HCT116 (cell line): ENCODE measurements at places on chromosomes 4 and X. TPM values are rescaled to one million over a fixed set of nuclear protein-coding genes. Genes with fewer than 3 reads are reported as not detected.

Gene PAGE2
- not detected for total RNA-seq

Gene TRIM61
- 0.15 TPM for total RNA-seq

Gene RAP1GDS1
- 40.8 TPM for total RNA-seq

Gene UCHL1
- 0.54 TPM for total RNA-seq

Gene AMER1
- 2.8 TPM for total RNA-seq

Gene MAGEA2B
- total RNA-seq, result 21.8 TPM

Gene ETDA
- total RNA-seq, result not detected

Gene LCORL
- total RNA-seq, result 18.0 TPM

Gene MAGEB17
- total RNA-seq, result not detected

Gene TCEANC
- total RNA-seq, result 1.2 TPM

Gene RBM46
- 0.39 TPM for total RNA-seq

GRCh38 chr4:52566136-52567031 is 92.7 kb downstream of the USP46 start:
- DNase-seq, result no peak

DNA sequence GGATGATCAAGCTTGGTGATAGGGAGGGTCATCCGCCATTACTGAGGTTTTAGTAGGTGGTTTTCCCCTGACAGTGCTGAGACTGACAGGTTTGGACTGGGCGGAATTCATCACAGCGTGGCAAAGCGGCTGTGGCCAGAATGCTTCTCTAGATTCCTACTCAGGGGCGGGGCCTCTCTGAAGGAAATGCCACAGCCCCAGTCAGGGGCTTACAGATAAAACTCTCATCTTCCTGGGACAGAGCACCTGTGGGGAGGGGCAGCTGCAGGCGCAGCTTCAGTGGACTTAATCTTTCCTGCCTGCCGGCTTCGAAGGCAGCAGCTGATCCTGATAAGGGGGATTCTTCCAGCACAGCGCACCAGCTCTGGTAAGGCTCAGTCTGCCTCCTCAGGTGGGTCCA is 316.7 kb downstream of the RPA4 start:
- no peak for DNase-seq

GRCh38 chr4:188956566-188956965 is 817.3 kb downstream of the TRIML1 start:
- no peak for DNase-seq

DNA sequence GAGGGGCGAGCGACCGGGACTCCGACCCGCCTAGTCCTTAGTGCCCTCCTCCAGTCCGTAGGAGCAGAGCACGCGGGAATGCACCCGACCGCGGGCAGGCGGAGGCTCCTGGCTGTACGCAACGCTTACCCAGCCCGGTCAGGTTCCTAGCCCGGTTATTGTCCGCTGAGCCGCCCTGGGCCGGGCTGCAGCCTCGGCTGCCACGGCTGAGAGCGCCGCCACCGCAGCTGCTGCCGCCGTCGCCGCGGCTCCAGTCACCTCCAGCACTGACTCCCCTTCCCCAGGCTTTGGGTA is at the start of gene AMER1:
Gene AMER1, minus strand, starts transcription at position 268 of the 294 bp plus-strand sequence. CDS start 12,422 bp downstream, outside the sequence.
- DNase-seq, result no peak

DNA sequence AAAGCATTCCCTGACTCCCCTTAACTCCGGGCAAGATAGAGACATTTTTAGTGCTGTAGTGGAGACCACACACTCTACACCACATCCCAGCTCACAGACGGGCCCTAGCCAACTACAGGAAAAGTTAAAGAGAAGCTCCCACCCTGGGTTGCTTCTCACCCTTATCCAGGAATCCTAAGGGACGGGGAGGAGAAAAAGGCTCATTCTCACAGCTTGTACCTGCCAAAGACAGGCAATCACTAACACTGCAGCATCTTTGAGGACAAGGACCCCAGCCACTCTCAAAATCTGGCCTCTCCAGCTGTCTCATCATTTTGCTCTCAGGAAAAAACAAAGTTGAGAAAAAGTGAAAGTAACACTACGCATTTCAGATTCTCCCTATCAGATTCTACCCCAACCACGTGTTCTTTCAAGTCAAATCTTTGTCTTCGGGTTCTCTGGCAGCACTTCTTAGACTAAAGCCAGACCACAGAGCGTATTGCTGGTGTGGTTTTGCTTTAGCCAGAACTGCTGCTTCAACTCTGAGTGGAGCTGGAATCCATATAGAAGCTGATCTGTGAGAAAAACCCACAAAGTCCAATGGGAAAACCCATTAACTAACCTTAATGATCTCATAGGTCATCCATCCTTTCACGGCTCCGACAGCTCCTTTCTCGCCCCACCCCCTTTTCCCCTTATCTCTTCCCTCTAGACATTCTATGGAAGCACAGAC is 605.9 kb upstream of the DIPK2B start:
- DNase-seq, result no peak

DNA sequence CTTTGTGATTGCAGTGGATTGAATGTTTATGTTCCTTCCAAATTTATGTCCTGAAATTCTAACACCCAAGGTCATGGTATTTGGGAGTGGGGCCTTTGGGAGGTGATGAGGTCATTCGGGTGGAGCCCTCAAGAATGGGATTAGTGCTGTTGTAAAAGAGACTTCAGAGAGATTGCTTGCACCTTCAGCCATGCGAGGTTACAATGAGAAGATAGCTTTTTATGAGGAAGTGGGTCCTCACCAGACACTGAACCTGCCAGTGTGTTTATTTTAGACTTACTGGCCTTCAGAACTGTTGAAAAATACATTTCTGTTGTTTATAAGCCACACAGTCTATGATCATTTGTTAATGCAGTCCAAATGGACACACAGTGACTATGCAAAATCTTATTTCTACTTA is 161.0 kb upstream of the GPRIN3 start:
- DNase-seq, result no peak

GRCh38 chr4:141768954-141769353 is 132.6 kb downstream of the IL15 start:
- DNase-seq, result no peak

DNA sequence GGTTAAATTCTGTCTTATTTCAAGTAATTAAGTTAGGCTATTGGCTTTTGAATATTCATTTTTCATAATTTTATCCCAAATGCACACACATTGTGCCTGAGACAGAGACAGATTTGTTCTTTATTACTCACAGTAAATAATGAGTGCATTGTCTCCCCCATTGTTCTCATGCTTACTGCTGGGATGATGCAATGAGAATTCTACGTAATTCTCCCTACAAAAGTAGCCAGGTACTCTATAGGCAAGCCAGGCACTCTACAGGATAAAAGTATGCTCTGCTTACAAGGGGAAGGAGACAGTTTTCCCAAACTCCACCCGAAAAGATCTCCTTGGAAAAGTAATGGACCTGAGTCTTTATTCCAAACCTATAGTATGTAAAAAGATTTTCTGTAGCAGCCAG is 1890.7 kb upstream of the PCDH10 start:
- no peak for DNase-seq

DNA sequence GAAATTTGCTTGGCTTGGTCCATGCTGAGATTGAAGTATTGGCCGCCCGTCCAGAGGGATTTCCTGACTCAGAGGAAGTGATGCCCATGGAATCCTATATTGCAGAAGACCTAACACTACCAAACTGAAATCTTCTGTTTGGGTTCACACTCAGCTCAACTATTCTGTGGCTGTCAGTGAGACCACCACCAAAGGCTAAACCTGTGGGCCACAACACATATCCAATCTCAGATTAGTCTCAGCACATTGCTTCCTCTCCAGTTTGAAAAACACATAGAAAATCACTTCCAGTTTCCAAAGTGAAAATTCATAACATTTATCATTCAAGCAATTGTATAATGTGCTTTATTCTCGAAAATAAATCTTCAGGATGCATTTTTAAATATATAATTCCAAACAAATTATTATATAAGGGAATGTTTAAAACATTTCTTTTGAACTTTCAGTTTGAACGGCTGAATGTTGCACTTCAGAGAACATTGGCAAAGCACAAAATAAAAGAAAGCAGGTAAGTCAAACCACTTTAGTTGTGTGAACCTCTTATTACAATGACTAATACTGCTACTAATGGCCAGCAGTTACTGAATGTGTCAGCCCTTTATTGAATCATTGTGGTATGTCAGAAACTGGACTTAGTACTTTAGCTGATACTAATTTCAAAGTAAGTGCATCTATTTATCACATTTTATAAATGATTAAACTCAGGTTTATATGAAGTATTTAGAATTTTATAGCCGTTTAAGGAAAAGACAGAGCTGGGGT is 37.0 kb downstream of the GUCY1A1 start:
- no peak for DNase-seq

DNA sequence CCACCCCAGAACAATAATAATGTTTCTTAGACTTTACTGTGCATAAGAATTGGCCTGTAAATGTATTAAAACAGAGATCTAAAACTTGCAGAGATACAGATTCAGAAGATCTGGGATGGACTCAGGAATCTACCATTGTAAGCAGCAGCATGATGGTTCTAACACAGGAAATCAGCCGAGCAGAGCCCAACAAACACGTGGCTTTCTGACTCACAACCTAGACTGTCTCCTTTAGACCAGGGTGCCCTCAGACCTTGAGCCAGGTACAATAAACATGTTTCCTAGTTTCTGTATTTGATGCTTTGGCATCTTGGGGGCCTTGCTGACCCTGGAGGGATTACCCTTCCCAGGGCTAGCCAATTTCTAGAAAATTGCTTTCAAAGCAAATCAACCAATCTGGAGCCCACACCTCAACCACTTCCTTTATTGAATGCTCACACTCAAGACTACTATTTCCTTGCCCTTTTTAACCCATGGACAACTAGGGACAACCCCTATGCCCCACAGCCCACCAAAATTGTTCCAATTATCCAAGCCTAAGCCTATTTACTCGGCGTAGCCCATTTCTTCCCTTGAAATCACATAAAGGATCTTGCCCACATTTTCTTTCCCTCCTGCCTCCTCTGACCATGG is 80.5 kb downstream of the TBC1D9 start:
- DNase-seq, result no peak

DNA sequence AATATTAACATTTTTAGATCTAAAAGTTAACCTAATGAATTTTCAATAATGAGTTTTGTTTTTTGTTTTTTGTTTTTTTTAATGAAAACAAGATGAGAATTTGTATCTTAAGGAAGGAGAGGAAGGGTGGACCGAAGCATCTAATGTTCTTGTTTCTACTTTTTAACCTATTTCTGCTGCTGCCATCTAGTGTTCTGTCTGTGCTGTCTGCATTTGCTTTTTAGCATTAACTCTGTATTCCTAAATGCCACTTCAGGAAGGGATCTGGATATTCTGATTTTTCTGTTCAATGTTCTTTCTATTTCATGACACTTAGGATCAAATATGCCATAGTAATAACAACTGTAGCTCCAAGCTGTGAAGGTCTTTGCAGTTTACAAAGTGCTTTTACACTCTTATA is 161.7 kb downstream of the BRWD3 start:
- no peak for DNase-seq

GRCh38 chr4:94168321-94168720 is 39.3 kb upstream of the SMARCAD1 start:
- no peak for DNase-seq

DNA sequence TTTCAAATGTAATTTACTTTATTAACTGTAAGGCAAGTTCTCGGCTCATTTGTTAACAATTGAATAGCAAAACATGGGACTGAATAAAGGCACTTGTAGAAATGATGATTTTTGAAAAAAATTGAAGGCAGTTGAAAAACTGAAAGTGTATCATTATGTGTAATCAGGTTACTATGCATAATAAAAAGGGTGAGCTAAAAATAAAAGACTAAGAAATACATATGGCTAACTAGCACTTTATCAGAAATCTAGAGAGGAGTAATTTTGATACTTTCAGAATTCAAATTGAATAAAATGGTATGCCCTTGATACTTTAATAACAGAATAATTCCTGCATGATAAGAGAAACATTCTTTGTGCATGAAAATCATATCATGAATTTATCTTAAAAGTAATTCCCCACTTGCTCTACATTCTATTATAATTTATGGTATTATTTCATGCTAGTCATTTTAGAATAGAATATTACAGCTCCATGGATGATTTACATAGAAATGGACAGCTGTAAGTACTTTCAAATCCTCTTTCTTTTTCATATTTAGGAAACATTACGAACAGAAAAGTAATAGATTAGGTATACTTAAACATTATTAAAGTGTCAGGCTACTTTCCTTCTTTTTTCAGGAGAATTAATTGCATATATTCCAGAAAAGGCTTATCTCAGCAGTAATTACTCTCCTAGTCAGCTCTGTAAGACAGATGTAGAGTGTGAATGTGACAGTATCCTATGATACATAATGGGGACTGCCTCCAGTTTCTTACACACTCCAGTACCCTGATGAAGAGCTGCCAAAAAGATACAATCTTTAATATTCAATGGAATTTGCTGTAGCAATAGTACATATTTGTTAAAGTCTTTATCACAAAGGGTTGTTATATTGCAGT is 697.3 kb downstream of the CCSER1 start:
- DNase-seq, result no peak
